ENCODE measurements at places on chromosomes 3 and 15.

DNA sequence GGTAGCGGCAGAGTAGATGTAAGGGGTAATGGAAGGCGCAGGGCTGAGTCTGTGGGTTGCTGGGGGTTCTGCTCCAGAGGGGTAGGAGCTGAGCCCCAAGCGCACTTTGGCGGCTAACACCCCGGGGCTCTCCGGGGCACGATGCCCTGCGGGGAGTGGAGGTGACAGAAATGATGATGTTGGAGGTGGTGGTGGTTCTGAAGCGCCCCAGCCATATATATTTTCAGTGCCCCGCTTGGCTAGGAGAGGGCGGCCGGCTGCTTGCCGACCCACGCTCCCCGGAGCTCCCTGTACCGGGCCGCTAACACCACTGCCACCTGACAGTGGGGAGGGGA, 9.7 kb downstream of the ZIC4 start:
- DNase-seq: no peak

DNA sequence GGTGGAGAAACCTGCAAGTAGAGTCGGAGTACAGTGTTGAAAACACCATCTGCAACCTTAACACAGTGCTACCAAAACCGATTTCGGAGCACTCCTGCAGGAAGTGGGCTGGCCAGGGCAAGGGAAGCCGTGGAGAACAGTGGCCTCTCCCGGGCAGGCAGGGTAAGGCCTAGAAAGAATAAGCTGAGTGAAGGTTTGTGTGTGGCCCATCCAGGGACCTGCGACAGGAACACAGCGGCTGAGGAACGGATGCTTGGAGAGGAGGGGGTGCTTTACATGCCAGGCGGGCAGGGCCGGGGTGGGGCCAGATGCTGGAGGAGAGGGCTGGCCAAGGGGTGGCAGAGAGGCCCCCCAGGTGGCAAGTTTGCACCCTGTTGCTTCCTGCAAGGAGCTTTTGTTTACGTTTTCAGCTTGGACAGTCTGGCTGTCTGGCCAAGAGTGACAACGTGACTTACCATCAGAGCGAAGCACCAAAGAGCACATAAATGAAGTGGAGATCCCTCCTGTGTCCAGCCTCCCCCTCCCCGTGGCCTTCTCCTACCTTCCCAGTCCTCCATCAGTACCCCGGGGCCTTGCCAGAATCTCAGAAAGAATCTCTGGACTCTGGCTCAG, 156.5 kb downstream of the PGPEP1L start:
- peak; percentile 65 for DNase-seq

DNA sequence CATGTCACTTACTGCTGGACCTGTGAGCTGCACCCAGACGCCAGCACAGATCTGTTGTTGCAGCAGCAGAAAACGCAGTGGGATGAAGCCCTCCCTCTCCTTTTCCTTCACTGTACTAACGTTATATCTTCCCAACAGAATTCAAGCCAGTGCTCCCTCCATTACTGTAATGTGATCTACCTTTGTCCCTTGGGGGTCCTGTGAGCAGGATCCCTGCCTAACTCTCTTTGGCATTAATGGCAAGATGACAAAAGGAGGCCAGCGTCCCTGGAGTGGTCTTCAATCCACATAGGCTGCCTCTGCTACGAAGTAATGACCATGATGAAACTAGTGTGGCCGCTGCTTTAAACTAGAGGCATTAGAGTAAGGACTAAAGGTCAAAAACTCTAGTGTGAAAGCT, 69.3 kb upstream of the SOX14 start:
- DNase-seq: no peak

- peak; percentile 24 for DNase-seq
Observed at GRCh38 chr15:88586401-88587162, 34.6 kb upstream of the AEN start.

DNA sequence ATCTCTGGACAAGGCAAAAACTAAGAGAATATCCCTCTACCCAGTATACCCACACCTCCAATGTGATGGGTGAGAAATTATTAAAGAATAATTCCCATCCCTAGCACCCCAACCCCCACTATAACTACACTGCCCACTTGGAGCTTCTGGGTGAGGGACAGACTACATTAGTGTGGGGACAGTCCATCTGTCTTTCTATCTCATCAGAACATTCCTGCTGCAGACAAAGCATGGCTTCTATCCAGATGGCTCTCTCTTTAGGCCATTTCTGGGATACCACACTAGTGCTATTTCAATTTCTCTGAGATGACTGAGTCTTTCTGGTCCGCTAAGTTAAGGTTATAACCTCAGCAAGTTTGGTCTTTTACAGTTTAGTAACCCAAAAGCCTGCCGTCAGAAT, 6.6 kb downstream of the CSNK1G1 start:
- no peak for DNase-seq

DNA sequence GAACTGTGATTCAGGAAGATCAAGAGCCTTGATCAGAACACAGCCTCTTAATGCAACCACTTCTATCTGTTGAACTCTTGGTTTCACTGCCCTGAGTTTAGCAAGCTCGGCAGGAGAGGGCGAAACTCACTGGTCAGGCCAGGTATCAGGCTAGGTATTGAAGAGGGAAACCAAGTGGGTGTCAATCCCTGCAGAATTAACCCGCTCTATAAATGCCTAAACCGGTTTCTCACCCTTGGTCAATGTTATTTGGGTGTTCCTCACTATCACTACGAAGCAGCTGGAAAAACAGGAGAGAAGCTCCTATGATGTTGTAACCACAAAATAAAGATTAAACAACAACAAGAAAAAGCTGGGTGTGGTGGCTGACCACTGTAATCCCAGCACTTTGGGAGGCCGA, 23.9 kb downstream of the LIPH start:
- DNase-seq: no peak
